ENCODE measurements at places on chromosomes 1 and 21. TPM values are rescaled to one million over a fixed set of nuclear protein-coding genes. Genes with fewer than 3 reads are reported as not detected.
A peak's percentile ranks its signal among the peaks of the same experiment; 100 is the strongest.

DNA sequence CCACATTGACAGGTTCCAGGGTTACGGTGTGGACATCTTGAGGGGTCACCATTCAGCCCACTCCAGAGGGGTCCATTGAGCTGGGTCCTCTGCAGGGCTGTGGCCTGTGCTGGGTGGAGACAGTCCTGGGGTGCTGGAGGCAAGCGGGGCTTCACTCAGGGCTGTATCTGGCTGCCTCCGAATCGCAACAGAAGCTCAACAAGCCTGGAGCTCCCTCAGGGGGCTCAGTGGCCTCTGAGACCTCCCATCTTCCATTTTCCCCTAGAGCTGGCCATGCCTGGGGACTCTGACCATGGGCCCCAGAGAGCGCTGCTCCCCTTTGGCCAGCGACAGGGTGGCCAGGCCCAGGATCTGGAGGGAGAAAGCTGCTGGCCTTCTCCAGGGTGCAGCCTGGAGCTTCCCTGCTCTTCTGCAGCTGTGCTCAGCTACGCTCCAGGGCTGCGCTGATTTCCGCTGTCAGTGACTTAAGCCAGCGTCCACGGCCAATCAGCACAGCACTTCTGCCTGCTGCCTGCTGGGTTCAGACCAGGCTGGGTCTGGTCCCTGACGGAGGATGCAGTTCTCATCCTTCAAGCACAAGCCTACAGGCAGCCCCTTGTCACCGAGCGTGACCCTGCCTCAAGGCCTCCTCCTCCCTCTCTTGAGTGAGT, 45.0 kb upstream of the ADARB1 start:
- DNase-seq: peak; percentile 12

LAPTM5 gene
- 148 TPM for total RNA-seq

GRCh38 chr21:29504751-29505321, 206.1 kb downstream of the BACH1 start:
- DNase-seq: no peak

GRCh38 chr1:10950316-10951172, 61.9 kb upstream of the TARDBP start:
- no peak for DNase-seq

AADACL3 gene
- total RNA-seq: not detected

DNAJC28 gene
- total RNA-seq: 0.55 TPM

DNA sequence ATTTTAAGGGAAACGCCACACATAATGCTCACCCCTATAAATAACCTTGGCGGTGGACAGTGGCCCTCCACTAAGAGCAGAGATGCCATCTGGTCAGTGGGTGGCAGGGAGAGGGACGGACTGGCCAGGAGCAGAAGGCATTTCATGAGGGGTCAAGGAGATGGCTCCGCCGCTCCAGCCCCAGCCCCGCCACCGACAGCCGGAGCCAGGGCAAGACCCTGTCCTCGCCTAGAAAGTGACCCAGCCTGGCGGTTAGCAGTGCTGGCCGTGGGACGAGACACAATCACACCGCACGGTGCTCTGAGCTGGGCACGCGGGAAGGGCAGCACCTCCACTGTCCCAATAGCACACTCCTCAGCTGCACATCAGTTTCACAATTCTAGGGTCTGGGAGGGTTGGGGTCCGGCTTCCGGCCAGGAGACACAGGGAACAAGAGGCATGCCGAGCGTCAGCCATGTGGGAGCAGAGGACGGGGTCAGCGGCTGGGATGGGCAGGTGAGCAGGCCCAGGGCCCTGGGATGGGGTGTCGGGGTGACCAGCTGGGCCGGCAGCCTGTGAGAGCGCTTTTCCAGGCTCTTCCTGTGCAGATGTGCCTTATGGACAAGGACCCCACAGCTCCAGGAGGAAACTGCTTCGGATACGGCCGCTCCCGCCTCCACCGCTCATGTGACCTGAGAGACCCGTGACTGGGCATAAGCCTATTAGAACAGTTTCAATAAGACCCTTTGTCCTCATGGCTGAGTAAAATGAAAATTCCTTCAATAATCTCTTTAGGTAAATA, 5.7 kb downstream of the SLC19A1 start:
- DNase-seq: peak; percentile 64

DNA sequence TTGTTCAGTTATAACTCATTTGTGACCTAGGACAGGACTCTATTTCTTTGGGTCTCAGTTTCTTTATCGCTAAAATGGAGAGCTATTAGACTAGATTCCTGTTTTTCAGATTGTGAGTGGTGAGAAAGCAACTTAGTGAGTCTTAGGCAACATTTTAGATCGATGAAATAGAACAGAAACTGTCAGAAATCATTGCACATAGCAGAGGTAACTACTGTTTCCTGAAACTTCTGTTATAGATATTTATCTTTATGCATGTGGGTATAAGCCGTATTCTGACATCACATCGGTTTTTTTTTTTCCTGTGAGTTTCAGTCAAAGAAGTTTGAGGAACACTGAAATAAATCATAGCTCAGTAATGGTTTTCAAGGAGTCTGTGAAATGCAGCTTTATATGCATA, 42.1 kb upstream of the DNAJC6 start:
- no peak for DNase-seq

CAPN2 gene
- total RNA-seq: 420 TPM

DNA sequence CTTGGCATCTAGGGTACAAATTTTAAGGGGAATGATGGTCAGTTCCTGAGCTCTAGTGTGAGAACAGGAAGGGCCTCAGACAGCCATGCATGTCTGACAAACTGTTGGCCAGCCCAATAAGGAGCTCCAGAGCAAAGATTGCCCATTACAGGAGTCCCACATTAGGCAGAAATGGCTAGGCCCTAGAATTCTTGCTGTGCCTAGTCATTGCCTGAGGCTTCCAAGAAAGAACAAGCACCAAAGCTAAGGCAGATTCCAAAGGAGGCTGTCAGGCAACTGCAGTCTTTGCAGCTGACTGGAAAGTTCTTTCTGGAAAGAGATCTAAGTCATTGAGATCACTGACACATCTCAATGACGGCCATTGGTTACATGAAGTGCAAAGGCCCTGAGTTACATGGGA, 3.9 kb upstream of the STIL start:
- DNase-seq: no peak

- DNase-seq: no peak
Observed at GRCh38 chr1:5861871-5862825, 130.1 kb downstream of the NPHP4 start.

DNA sequence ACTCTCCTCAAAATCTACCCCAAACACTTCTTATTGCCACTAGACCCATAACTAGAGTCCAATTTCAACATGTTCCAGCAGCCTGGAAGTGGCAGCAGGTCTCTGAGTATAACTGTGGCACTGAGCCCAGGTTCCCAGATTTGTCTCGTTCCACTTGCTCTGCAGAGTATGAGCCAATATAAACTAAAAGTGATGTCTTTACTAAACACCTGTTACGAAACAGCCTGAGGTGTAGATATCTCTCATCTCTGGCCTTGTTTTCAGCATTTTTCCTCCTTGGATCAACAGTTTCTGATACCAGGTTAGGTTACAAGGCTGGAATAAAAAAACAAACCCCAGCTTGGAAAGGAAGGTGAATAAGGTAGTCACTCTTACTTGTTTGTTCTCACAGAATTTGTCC, 25.2 kb upstream of the PRDX6 start:
- DNase-seq: peak; percentile 85

AQP10 gene
- total RNA-seq: 0.15 TPM

GRIK3 gene
- not detected for total RNA-seq

DNA sequence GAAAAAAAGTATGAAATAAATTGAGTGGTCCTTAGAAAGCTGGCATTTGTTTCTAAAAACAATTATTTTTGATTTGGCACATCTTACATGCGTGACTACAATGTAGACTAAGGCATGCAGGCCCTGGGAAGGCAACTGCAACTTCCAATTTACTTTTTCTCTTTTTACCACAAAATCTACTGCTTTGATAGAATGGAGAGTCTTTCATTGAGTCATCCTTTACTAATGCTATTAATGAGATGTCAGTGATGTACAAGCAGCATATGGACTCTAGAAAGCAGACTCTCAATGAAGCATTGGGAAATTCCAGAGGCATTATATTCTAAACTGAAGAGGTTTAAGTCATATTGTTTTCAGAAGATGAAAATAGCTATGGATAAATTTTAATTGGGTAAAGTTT, 29.6 kb upstream of the PRRX1 start:
- DNase-seq: no peak

PLCH2 gene
- total RNA-seq: 1.5 TPM

ACTL8 gene
- total RNA-seq: not detected

DNA sequence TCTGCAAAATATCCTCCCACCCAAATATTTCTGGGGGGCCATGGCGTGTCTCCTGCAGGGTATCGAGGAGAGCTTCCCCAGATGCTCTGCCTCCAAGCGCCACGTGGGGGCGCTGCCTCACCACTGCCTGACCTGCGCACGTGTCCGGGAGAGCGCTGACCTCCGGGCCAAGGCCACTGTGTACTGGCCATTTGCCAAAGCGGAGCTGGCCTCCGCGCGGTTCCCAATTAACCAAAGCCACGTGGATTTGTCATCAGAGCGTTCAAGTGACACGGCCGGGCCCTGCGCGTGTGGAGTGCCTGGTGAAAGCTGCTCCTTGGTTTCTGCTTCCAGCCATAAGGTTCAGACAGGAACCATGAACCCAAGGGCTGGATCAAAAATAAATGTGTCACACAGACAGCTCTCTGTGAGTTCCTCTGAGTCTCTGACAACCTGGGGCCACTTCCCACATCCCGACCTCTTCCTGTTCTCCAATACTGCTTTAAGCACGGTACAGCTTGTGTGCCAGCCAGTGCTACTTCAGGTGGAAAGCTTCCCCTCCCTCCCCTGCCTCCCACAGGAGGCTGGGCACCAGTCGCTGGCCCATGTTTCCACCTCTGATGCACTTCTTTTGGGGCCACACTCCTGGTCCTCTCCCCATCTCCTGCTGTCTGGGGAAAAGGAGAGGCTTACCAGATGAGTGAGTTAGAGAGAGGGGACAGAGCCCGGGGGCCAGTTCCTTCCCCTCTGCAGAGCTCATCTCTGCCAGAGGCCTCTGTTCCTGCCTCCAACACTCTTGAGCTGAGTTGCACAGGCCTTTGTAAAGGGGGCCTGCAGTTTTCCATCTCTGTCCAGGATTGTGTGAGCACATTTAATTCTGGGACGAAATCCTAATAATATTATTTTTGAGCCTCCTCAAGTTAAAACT, 26.1 kb downstream of the ZP4 start:
- peak; percentile 90 for DNase-seq

GRCh38 chr1:234968451-234968850, 160.2 kb downstream of the TOMM20 start:
- no peak for DNase-seq

CAPN9 gene
- 29.0 TPM for total RNA-seq

- no peak for DNase-seq
Observed at GRCh38 chr1:236354330-236355147, 39.5 kb upstream of the EDARADD start.

- DNase-seq: no peak
Observed at GRCh38 chr1:56139836-56140235, 439.5 kb downstream of the PLPP3 start.

SLC1A7 gene
- total RNA-seq: not detected

DNA sequence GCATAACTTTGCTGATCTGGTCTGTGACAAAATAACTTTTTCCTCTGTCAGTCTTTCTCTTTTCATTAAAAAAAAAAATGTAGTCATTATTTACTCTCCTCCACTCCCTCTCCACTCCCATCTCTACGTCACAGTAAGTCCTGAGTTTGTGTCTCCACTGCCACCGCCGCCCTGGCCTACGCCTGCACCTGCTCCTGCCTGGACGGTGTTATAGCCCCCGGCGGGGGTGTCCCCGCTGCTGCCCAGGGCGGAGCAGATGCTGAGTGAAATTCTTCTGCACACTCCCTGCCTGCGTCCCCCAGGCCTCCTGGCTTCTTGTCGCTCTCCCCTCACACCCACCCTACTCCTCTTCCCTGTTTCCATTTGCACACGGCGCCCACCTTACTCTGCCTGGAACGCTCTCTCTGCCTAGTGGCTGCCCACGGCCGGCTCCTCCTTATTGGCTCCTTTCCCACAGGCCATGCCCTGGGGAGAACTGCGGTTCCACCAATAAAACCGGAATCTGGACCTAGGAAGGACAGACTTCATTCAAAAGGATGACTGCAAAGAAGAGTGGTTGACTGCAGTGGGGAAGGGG, 55.2 kb upstream of the C1orf174 start:
- no peak for DNase-seq

TAGLN2 gene
- 509 TPM for total RNA-seq

DNAJC8 gene
- total RNA-seq: 50.0 TPM

GRCh38 chr1:229229721-229230139, 41.2 kb upstream of the RAB4A start:
- DNase-seq: no peak

DNA sequence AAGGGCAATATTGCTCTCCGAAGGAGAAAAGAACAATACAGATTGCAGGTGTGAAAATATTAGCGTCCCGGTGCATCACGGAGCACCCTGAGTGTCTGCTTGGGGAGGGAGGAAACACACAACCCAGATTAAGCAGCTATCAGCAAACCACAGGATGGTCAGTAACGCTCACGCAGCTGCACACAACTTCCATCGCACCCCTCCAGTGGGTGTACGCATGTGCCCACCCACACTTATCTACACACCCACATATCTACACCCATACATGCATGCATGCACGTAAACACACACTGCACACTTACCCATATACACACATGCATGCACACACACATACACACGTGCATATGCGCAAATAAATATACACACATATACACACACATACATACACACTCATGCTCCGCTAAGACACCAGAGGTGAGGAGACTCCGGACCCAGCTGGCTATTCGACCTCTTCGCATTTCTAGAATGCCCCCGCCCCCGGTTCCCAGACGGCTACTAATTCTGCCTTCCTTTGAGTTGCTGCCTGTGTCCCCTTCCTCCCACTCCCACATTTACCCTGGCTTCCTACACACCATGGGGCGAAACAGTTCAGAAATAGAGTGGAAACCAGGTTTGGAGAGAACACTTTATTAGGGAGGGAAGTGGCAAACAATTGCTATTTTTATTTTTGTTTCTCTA, 26.2 kb downstream of the ITPKB start:
- no peak for DNase-seq

- no peak for DNase-seq
Observed at GRCh38 chr21:43691086-43691795, 27.7 kb upstream of the PDXK start.

- DNase-seq: peak; percentile 71
Observed at GRCh38 chr1:209657140-209657879, 5.1 kb upstream of the LAMB3 start.

- DNase-seq: no peak
Observed at GRCh38 chr1:89545264-89546038, 20.8 kb downstream of the LRRC8B start.

Data from upper lobe of left lung (tissue), 6 donors.